Upper lobe of right lung (tissue), 1 donor: ENCODE measurements at places on chromosomes 6 and 20. TPM values are rescaled to one million over a fixed set of nuclear protein-coding genes. Genes with fewer than 3 reads are reported as not detected.

GRCh38 chr6:54722328-54722727, 124.2 kb upstream of the FAM83B start:
- no peak for DNase-seq

The DUSP22 gene
- total RNA-seq: 61.2 TPM

The MTFR2 gene
- 1.4 TPM for total RNA-seq

The DLL1 gene
- total RNA-seq: 14.6 TPM

DNA sequence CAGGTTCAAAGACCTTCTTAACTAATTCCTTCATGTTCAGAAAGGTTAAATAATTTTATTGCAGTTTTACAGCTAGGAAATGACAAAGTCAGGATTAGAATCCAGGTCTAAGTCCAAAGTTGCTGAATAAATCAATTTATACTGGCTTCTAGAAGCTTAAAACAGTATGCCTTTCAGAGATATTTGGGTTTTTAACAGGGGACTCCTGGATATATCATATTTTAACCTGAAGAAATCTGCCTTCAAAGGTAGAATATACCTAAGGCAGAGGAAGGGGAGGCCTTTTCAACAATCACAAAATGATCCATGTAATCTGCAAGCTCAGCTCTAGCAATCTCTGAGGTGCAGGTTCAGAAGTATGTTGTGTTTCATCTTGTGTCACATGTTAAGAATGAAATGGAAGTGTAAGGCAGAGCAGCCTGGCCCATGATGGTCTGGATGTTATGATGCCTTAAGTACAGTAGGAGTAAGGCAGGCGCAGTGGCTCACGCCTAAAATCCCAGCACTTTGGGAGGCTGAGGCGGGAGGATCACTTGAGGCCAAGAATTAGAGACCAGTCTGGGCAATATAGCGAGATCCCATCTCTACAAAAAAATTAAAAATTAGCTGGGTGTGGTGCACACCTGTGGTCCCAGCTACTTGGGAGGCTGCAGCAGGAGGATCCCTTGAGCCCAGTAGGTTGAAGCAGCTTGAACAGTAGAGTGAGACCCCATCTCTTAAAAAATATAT, 123.9 kb downstream of the SOBP start:
- no peak for DNase-seq

GRCh38 chr6:99607416-99608036, 893 bp downstream of the PRDM13 start:
- no peak for DNase-seq

The OR2H1 gene
- total RNA-seq: not detected

- DNase-seq: no peak
Observed at GRCh38 chr6:163793011-163793983, 378.8 kb downstream of the QKI start.

The GGTLC1 gene
- total RNA-seq: 105 TPM

DNA sequence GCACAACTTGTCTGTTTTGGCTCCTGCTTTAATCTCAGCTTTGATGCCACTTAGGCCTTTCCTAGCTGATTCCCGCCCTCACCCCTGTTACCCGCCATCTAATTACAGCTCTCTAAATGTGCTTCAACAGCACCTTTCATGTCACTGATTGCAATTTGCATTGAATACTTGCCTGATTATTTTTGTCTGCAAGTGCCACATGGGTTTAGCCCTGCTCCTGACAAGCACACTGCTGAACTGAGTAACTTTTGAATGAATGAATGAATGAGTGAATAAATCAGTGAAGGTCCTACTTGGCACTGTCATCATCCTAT, 591 bp upstream of the DCBLD1 start:
- no peak for DNase-seq

GRCh38 chr6:116667623-116668022, 943 bp downstream of the ZUP1 start:
- DNase-seq: no peak

- DNase-seq: no peak
Observed at GRCh38 chr20:53220482-53221307, 248.5 kb downstream of the TSHZ2 start.

GRCh38 chr6:118787724-118788423, 106.1 kb upstream of the ASF1A start:
- no peak for DNase-seq
